Urinary bladder (tissue), 4 donors: ENCODE measurements at places on chromosomes 2 and 18. TPM values are rescaled to one million over a fixed set of nuclear protein-coding genes. Genes with fewer than 3 reads are reported as not detected.

- no peak for DNase-seq
These were observed 56.4 kb upstream of the PCBP1 start for GRCh38 chr2:70030724-70031420.

DNA sequence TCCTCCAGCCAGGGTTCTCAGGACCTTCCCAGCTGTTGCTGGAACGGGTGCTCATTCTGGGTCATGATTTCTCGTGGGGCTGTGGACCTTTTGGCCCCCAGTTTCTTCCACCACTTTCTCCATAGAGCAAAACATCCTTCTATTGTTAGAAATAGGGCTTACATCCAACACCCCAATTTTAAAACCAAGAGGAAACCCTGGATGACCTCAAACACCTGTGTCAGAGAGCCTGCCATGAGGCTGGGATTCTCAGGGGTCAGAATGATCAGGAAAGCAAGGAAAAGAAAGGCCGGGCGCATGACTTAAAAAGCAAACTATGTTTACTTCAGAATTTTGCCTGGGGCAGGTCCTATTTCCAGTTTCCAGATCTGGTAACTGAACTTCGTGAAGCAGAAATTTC is 307.9 kb upstream of the MEIS1 start:
- no peak for DNase-seq

LIMS4 gene
- polyA plus RNA-seq = 2.8 TPM

GRCh38 chr2:2662037-2662846 is 331.2 kb upstream of the MYT1L start:
- no peak for DNase-seq

DNA sequence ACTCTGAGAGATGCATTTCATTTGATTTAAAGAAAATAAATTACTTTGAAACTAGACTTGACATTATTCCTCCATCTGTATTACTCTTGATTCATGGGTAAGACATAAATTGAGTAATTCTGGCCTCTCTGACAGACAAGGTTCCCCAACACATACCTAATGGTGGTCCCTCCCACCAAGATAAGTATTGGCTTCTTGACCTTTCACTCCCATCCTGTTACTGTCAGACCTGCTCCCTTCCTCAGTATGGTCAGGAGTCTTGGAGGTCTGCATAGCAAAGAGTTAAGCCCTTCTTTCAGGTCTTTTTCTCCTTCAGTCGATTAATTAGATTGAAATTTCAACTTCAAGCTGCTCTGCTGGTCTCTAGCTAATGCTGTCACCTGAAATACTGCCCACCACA is 42.2 kb upstream of the ACVR1 start:
- no peak for DNase-seq

DNA sequence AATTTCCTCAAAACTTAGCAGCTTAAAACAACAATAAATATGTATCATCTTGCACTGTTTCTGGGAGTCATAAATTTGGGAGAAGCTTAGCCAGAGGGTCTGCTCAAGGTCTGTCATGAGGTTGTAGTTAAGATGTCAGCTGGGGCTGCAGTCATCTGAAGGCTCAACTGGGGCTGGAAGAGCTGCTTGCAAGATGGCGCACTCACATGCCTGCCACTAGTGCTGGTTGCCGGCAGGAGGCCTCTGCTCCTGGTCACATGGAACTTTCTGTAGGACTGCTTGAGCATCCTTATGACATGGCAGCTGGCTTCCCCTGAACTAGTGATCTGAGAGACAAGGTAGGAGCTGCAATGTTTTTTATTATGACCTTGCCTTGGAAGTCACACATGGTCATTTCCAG is 215.5 kb upstream of the HAAO start:
- DNase-seq = no peak

GRCh38 chr2:197079832-197080555 is 153.5 kb upstream of the PGAP1 start:
- DNase-seq = no peak

DNA sequence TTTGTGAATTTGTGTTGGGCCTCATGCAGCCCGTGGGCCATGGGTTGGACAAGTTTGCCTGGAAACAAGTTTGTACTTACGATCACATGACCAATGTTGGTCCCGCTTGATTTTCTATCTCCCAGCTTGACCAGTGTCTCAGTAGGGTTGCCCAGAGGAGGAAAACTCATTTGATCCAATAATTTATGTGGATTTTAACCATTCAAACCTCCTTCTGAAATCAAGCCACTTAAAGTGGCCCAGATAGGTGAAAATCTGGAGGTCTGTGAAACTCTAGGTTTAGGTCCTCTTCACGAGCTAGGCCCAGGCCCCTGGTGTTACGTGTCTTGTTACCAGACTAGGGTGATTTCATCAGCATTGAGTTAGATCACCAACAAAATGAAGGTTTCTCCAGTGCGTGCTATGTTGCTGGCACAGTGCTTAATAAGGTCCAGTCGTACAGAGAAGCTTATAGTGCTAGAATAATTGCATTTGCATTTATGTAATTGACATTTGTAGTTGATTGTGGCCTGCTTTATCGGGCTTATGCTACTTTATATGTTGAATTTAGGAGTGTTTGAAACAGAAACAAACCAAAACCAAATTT is 4.4 kb downstream of the ACTR2 start:
- no peak for DNase-seq

DNA sequence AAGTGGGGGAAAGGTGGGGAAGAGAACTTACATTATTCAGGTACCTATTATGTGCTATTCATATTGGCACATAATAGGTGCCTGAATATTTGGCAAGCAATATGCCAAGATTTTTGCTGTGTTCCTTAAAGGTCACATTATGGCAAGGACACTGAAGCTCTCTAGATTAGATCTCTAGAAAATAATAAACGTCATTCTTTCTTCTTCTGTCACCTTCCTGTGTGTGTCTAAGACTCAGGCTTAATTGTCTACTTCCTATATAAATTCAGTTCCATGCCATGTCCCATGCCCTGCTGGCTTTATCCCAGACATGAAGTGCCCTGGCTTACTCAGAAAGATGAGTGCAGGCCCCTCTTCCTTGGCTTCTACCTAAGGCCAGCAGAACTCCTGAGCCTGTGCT is 191.1 kb upstream of the CTAGE1 start:
- no peak for DNase-seq

DNA sequence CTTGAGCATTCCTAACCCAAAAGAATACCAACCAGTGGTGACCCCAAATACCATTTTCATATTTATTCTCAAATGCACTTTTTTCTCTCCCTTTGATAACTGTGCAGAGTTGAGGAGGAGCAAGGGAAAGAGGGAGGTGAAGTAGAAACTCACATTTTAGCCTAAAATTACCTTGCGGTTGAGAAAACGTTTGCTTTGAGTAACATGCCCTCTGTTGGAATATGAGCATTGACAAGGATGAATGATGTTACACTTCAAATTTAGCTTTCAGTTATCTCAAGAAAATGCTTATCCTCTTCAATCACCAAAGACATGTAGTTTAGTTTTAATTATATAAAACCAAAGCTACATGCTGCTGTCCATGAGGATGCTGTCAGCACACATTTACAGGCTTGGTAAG is 2.4 kb downstream of the GRP start:
- no peak for DNase-seq

- DNase-seq = no peak
These were observed 3.8 kb downstream of the LIMS1 start for GRCh38 chr2:108538000-108538625.

GRCh38 chr2:64106481-64106880 is 37.7 kb downstream of the PELI1 start:
- DNase-seq = no peak

- DNase-seq = no peak
These were observed 270.9 kb downstream of the TWIST2 start for GRCh38 chr2:239118675-239119211.

C2orf80 gene
- not detected for polyA plus RNA-seq

GRCh38 chr2:152078662-152079061 is 20.2 kb downstream of the CACNB4 start:
- DNase-seq = no peak

- DNase-seq = no peak
These were observed 83.2 kb downstream of the LTBP1 start for GRCh38 chr2:33029926-33030325.

DNA sequence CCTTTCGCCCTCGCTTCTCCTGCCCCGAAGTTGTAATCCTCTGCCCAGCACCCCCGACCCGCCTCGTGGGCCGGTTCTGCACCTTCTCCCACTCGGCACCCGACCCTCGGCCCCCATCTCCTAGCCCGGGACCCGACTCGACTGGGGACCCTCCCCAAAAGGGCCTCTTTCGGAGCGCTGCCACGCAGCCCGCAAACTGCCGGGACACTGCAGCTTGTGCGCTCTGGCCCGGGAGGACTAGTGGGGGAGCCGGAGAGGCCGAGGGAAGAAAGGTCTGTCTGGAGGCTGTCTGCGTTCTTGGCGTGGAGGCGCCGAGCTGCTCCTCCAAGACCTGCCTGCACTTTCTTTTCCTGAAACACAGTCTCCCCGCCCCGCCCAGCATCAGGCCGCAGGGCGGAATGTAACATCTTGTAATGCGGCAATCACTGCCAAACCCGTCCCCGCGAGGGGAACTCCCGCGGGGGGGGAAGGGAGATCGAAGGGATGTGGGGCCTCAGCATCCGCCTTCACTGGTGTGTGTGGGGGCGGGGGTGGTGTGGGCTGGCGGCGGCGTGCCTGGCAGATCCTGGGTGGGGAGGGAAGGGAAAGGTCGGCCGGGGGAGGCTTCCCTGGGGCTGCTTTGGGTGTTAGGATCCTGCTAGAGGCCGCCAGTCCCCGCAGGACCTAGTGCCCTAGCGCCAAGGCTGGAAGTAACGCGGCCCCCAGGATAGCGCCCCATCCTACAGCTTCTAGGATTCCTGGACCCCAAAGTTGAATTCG is 7.4 kb downstream of the DLX2 start:
- DNase-seq = no peak

DNA sequence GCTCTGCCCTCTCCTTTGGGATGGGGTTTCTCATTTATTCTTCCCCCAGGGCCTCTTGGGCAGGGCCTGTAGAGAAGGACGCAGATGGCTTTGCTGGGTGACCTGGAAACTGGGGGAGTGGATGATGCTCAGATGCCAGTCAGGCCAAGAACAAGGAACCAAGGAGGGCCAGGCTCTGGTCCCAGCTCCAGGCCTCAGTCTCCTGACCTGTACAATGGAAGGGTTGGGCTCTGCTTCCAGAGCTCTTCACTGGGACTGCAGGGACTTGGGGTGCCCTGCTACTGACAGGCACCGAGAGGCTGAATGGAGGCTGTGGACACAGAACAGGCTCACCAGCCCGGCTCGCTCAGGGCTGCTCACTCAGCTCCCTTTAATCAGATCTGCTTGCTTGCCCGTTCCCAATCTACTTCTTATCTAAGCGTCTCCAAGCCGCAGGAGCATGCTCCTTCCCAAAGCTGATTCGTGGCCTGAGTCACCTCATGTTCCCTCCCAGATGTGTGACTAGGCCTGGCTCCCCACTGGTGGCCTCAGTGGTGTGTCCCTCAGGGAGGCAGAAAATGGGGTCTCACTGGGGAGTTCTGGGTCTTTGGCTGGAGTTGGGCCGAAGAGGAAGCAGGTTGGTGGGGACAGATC is 82.6 kb upstream of the ODC1 start:
- no peak for DNase-seq

GRCh38 chr18:70365361-70365760 is 76.5 kb downstream of the SOCS6 start:
- no peak for DNase-seq

DNA sequence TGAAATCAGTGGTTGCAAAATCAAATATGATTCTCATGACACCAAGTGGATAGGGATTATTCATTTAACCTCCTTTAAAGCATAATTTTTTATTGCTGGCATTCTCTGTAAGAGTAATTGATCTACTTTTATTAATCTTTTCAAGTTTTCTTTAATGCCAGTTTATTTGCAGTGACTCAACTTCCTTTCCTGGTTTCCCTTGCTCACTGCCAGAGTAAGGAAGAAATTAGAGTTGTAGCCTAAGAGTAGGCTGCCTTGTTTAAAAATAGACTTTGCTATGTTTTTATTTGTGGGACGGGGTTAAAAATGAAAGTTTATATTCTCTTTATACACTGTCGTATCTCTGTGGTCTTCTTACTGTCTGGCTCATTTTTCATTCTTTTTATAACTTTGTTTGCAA is 148.6 kb downstream of the WDR7 start:
- DNase-seq = no peak

DNA sequence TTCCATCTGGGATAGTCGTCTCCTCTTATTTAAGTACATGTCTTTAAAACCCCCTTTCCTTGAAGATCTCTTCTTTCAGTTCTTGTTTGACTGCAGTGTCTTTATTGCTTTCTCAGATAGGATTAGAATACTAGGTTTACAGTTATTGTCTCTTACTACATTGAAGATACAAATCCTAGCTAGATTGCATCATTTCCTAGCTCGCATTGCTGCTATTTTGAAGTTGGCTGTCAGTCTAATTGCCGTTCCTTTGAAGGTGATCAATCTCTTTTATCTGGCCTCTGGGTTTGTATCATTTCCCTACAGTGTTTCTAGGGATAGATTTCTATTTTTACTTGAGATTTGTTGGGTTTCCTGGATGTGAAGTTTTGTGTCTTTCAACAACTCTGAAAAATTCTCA is 20.9 kb downstream of the ARMC9 start:
- no peak for DNase-seq
